ENCODE measurements at places on chromosomes 6 and 20.

DNA sequence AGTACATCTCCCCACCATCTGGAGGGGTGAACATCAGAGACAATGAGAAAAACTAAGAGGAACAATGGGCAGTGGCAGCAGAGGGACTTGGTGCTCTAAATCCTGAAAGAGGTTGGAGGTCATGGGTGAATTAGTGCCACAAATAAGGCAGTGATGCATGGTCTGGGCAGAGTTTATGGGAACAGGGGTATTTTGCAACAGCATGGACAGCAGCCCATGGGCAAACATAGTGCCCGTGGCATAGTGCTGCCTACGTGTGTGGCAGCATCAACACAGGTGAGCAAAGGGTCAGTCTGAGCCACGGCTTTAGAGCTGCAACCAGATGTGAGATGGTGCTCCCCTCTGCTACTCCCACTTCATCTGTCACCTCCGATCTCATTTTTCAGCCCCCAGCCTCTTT is 459.1 kb upstream of the CITED2 start:
- DNase-seq, result no peak

GRCh38 chr6:107554918-107555317 is 65.0 kb downstream of the SOBP start:
- no peak for DNase-seq

GRCh38 chr6:75619230-75619899 is 17.7 kb downstream of the SENP6 start:
- no peak for DNase-seq

DNA sequence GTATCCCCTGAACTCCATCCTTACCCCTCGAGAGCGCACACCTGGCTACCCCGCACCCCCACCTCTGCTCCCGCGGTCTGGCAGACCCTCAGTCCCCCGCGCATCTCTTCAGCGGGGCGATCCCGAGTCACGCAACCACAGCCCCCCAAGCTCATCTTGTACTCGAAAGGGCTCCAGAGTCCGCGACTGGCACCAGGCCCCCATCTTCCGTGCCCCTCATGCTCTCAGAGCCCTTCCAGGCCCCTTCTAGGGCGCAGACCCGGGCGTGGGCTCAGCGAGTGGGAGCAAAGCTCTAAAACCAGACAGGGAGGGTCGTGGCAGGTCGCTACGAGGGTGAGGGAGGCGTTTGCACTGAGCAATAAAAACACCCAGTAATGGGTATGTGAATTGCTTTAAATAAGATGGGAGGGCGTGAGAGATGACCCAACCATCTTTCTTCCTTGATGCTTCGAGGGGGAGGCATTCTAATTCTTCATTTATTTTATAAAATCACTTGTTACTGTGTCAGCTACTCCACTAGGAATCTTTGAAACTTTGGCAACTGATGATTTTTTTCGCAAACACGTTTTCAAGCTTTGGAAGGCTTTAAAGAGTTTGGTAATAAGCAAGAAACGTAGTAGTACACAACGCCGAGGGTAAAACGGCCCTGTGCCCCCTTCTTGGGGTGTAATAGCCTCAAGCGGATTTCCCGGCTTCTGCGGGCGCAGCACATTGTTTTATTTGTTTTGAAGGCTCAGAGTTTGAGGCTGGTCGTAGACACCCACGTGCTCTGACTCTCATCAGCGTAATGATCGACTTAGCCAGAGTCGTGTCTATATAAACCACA is 42.6 kb upstream of the SUPT3H start:
- peak; percentile 60 for DNase-seq

DNA sequence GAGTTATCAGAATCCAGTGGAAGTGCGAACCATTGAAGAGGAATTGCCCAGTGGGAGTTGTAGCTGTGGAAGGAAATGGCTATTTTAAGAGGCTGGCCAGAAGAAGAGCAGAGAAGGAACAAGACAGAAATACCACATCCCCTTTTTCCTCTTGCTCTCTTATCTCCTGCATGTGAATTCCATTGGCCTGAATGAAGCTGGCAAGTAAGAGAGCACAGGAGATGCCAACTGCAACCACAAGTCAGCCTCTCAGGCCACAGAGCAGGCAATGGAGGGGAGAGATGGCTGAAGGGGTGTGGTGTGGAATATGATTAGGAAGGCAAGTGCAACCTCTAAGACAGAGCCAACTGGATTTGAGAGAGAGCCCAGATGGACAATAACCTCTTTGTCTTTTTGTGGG is 362.7 kb upstream of the IMPG1 start:
- no peak for DNase-seq

GRCh38 chr20:848193-848592 is 14.7 kb downstream of the FAM110A start:
- DNase-seq, result no peak

DNA sequence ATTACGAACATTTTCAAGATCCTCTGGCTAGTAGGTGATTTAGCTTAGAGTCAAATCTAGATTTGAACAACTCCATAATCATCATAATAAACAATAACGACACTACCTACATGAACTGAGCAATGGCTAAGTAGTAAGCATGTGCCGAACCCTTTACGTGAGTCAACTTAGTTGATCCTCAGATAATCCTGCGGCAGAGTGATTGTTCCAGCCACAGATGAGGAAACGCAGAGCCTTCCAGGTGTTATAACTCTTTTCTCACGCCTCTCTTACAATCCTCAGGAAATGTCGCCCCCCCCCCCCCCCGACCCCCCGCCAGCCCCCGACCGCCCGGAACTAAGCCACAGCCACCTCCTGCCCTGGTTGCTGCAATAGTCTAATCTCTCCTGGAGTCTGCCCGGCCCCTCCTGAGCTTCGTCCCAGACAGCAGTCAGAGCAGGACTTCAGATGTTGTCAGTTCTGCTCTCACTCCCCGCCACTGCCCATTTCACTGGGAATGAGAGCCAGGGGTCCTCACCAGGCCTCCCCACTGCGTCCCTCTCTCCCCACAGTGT is 141.5 kb upstream of the AGPAT4 start:
- no peak for DNase-seq

DNA sequence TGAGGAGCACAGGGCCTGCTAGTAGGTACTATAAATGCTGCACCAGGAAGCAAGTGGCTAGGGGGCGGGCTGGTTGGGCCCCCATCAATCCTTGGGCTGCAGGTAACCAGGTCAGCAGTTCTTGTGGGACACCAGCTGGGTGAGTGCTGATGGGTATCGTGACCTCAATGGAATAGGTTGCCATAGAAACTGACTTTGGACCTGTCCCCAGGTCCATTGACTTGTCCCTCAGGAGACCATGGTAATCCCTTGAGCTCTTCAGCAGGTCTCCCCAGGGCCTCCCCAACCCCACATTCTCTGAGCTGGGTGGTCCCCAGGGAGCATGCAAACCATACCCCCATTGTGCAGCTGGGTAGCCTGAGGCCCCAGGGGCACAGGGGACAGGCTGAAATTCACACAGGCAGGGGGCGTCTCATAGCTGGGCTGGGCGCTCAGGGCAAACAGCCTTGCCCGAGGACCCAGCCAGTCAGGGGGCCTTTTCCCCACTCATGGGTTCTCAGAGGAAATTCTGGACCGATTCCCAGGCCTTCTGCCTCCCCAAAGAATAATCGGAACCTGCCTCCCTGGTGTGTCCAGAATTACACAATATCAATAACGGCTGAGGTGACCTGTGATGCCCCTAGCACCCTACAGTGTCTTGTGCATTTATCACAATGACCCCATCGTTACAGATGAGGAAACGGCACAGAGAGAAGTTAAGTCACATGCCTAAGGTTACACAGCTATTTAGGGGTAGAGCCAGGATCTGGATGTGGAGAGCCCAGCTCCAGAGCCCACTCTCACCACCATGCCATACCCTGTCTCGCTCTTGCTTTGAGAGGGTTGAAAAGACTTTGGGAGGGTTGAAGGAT is 35.9 kb downstream of the SRC start:
- DNase-seq, result no peak

GRCh38 chr20:49432550-49432949 is 49.9 kb downstream of the KCNB1 start:
- no peak for DNase-seq

DNA sequence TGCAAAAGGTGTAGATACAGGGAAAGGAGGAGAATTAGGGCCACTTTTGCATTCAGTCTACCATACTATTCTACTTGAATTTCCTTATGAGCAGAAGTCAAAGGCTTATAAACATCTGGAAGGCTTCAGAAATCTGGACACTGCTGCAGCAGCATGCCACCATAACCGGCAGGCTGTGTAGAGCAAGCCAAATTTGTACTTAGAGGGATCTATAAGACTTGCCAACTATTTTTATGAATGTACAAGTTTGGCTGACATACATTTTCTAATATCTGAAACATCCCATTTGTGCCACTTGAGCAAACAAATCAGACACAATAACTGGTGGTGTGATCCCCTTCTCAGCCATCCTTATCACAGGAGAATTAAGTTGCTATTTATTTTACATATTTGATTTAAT is 14.0 kb upstream of the PLCB1 start:
- DNase-seq, result peak; percentile 56

DNA sequence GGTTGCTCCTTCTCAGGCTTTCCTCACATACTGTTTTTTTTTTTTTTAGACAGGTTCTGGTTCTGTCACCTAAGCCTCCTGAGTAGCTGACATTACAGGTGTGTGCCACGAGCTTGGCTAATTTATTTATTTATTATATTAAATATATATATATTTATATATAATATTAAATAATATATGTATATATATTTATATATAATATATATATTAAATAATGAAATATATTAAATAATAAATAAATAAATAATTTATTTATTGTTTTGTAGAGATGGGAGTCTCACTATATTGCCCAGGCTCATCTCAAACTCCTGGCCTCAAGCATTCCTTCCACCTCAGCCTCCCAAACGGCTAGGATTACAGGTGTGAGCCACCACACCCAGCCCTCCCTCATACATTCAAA is 28.3 kb upstream of the SLC9A8 start:
- no peak for DNase-seq

DNA sequence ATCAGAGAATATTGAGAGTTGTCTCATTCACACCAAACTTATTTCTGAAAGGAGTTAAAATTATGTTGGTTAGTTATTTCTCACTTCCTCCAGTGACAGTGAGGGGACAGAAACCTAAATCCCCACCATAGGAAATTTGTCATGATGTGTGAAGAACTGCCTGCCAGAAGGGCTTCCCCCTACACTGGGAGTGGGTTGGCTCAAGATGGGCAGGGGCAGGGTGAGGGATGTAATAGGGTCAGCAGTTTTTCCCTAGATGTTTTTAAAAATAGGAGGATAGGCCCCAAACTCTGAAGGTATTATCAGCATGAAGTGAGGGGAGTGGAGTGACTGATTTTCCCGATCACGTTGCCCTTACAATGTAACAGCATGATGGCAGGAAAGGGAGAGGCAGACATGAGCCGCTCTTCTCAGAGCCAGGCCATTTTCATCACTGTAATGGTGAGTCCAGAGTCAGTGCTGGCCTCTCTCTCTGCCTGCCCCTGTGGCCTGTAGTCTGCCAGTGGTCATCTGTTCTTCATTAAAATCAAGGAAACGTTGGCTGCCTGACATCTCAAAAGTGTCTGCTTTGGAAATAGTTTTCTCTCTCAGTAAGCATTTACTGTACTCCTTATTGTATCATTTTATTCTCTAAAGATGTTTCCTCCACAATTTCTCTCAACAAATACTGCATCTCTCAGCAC is 59.8 kb upstream of the SYNJ2 start:
- peak; percentile 94 for DNase-seq

DNA sequence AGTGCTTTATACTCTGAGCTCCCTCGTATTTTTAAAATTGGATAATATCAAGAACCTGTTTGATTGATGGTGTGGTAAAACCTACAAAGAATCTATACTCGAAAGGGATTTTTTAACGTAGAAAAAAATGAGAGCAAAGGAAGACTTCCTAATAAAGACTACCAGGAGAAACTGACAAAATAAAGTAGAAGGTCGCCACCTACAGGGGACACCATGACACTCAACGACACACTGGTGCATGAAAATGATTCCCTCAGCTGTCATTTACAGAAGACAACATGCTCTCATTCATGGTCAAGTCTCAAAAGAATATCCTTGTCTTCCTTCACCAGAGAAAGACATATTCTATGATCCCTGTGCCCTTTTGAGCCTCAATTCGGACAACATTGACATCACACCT is 10.1 kb upstream of the NHSL1 start:
- DNase-seq, result peak; percentile 48

GRCh38 chr6:122809001-122809400 is 19.9 kb downstream of the SMPDL3A start:
- no peak for DNase-seq

DNA sequence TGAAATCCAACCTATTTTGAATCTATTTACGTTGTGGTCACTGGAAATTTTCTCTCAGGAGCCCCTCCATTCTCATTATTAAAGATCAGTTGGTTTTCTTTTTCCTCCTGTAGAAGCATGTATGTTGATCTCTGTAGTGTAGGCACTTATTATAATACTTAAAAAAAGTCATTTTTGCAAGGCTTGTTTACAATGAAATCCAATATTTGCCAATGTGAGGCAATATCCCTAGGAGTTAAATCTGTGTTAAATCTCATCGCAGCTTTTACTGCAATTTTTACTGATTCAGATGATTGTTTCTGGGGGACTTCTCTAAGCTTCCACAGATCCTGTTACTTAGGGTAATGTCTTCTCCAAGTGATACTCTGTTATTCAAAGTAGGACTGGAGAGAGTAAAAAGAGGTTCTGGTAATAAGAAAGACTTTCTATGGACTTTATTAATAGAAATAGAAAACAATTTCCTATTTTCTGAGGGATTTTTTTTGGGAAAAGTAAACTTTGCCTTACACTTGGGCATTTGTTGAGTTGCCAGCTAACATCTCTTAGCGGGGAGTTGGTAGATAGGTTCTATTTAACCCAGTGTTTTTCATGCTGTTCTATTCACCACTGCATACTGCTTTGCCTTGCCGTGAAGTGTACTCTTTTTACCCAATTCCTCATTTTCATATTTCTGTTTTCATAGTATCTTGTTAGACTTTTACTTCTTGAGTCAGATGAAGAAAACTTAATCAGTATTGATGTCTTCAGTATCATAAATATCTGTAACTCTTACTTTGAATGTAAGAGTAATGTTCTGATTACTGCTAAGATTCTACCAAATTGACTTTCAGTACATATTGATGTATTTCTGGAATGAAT is 48.6 kb downstream of the CDKAL1 start:
- no peak for DNase-seq

- no peak for DNase-seq
Observed at GRCh38 chr6:16717275-16717942, 43.9 kb downstream of the ATXN1 start.

- DNase-seq, result no peak
Observed at GRCh38 chr6:150560004-150560883, 39.4 kb upstream of the PLEKHG1 start.
